ENCODE measurements at places on chromosomes 5 and 9.

DNA sequence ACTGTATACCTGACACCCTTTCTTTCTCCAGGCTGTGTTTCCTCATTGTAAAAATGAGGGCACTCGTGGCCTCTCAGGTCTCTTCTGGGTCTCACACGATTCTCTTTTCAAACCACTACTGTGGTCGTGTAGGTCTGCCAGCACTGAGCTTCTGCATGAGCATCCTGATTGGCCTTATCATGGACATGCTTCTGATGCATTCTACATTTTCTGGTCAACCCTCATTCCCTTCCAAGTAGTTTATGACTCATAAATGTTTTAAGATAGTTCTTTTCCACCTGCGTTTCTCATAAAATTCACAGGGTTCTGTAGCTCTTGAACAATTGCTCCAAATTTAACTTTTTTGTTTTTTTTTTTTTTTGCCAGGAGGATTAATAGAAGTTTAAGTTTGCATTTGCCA lies 294.8 kb downstream of the KCTD16 start:
- DNase-seq: no peak

DNA sequence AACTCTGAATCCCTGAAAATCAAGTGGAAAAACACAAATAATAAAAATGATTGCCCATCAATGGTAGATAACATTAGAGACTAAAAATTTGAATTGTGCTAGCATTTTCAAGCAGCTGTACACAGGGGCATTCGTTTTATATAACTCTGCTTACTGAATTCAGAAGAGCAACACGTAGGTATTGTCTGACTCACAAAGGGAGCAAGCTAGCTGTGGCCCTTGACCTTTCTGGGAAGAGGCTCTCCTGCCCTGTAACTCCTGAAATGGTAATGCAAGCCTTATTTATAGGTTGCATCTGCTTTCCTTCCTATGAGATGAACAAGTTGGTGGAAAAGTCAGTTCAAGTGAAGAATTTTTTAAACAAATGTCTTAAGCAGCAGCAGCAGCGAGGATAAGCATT lies 218.7 kb upstream of the EFNA5 start:
- no peak for DNase-seq

GRCh38 chr9:92444841-92445240 lies 20.6 kb upstream of the OMD start:
- DNase-seq: no peak

DNA sequence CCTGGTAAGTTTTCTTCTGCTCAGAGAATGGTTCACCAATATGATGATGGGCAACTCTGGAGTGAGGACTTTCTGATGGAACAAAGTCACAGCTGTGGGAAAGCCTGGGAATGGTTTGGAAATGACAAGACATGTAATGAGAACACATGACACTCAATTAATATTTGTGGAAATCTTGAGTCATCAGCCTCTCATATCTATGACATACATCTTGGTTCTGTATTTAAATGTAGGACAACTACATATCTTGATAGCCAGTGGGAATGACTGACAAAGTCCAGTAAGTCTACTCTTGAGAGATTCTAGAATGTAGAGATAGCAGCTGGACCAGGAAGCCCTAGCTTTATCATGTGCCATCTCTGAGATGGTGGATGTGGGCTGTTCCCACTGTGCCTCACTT lies 85.5 kb downstream of the PALM2AKAP2 start:
- DNase-seq: no peak

- no peak for DNase-seq
Measured at GRCh38 chr5:76714751-76715485, 1.0 kb upstream of the F2R start.
